ENCODE measurements at places on chromosomes 2 and 18. TPM values are rescaled to one million over a fixed set of nuclear protein-coding genes. Genes with fewer than 3 reads are reported as not detected.

The TCF23 gene
- total RNA-seq = not detected

The AMER3 gene
- not detected for total RNA-seq

The FAM237A gene
- not detected for total RNA-seq

The ELOA2 gene
- not detected for total RNA-seq

The CNTNAP5 gene
- total RNA-seq = not detected

The GRB14 gene
- not detected for total RNA-seq

The GPBAR1 gene
- total RNA-seq = 1.2 TPM

The SERPINB4 gene
- total RNA-seq = not detected

The GCG gene
- not detected for total RNA-seq

The CNGA3 gene
- not detected for total RNA-seq

The TTR gene
- not detected for total RNA-seq
